IMR-90 (cell line): ENCODE measurements at places on chromosomes 2 and 18.

- H3K27me3 ChIP-seq: no peaks in the 10 kb centered on the region
- H3K27ac ChIP-seq: peak overlapping the region; percentile 98
- DNase-seq: peak; percentile 78
- no peaks in the 10 kb centered on the region for H3K36me3 ChIP-seq
- H3K4me1 ChIP-seq: peaks cover 38% of the 10 kb centered on the region
Observed at GRCh38 chr2:120737340-120738101, 1.9 kb downstream of the GLI2 start.

DNA sequence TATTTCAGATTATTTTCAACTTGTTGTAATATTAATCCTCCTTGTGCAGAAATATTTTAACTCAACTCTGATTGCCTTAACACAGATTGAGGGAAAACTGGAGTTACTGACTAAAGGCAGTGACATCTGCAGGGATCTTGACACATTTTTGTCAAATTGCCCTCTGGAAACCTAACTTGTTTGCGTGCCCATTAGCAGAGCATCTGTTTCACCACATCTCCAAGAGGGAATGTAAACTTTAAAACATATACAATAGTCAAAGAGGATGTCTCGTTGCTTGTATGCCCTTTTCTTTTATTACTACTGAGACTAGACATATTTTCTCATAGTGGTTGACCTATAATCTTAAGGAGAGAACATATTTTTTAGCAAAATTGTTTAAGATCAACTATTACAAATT, 14.2 kb downstream of the INPP1 start:
- H3K27me3 ChIP-seq: no peaks in the 10 kb centered on the region
- peak; percentile 53 for DNase-seq
- no peak overlapping the region for H3K4me3 ChIP-seq
- H3K27ac ChIP-seq: no peak overlapping the region
- peaks cover 14% of the 10 kb centered on the region for H3K4me1 ChIP-seq
- no peaks in the 10 kb centered on the region for H3K36me3 ChIP-seq

- no peaks in the 10 kb centered on the region for H3K36me3 ChIP-seq
- H3K27me3 ChIP-seq: peaks cover 1% of the 10 kb centered on the region
- DNase-seq: no peak
- no peak overlapping the region for H3K27ac ChIP-seq
Observed at GRCh38 chr18:63287691-63288220, 31.8 kb downstream of the BCL2 start.

DNA sequence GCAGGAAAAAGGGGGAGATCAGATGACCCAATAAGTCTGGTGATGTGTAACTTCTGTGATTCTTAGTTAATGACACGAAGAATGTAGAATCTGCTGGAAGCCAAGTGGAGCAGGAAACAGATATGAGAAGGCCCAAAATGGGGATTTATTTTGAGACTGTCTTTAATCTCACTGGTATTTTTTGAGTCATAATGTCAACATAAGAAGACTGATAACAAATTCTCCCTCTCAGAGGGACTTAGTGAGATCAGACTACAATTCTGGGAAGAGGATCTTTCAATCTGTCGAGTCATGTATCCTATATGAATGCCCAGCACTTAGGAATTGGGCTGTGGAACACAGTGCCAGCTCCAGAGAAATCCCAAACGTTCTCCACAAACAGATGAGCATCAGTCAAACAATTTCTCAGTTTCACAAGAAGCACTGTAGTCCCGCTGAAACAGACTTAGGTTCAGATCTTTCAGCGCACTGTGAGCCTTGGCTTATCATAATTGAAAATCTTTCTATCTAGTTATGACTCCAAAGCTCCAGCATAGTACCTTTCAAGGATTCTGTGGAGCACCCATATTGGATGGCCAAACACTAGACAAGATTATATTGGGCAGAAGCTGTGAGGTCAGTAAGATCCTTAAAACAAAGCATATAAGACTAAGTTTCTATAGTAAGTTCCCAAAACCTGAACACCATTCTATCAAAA, 738.2 kb downstream of the LRP1B start:
- H3K4me3 ChIP-seq: no peak overlapping the region
- H3K4me1 ChIP-seq: no peaks in the 10 kb centered on the region; the same call in 1 of the 2 replicates
- peak overlapping the region; percentile 72 for H3K27ac ChIP-seq
- no peaks in the 10 kb centered on the region for H3K27me3 ChIP-seq
- DNase-seq: peak; percentile 88

DNA sequence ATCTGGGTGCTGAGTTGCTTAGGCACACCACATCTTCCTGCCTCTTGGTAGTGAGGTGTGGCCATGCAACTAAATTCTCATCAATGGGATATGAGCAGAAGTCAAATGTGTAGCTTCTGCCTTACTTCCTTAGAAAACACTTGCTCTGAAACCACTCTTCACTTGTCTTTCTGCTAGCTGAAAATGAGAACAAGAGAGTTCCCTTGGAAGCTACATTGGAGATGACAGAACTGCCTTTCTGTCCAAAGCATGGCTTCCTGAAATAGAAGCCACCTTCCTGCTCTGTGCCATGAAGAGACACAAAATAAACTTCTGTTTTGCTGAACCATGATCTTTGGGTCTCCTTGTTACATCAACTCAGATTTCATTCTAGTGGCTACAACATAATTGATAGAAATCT, 659.9 kb downstream of the IRS1 start:
- peaks cover 9% of the 10 kb centered on the region for H3K4me1 ChIP-seq
- H3K36me3 ChIP-seq: no peaks in the 10 kb centered on the region
- no peak overlapping the region for H3K4me3 ChIP-seq
- H3K27ac ChIP-seq: no peak overlapping the region
- no peaks in the 10 kb centered on the region for H3K27me3 ChIP-seq

DNA sequence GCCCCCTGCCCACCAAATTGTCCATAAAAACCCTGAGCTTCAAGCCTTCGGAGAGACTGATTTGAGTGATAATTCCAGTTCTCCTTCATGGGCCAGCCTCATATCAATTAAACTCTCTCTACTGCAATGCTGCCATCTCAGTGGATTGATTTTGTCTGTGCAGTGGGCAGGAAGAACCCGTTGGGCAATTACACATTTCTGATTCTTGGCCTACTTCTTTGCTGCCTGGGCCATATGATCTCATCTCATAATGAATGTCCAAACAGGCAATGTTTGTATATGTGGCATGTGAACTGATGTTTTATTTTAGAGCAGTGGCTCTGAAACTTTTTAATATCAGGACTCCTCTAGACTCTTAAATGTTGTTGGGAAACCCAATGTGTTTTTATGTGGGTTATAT, 101.2 kb upstream of the SLC38A11 start:
- H3K4me1 ChIP-seq: no peaks in the 10 kb centered on the region
- no peak for DNase-seq
- H3K4me3 ChIP-seq: no peak overlapping the region
- H3K27ac ChIP-seq: no peak overlapping the region

GRCh38 chr2:144510294-144510991, 9.5 kb downstream of the ZEB2 start:
- H3K27me3 ChIP-seq: no peaks in the 10 kb centered on the region
- peak; percentile 89 for DNase-seq
- H3K4me3 ChIP-seq: peak overlapping the region; percentile 9; the same call in 1 of the 2 replicates
- peaks cover 32% of the 10 kb centered on the region for H3K4me1 ChIP-seq
- no peaks in the 10 kb centered on the region; the same call in 1 of the 2 replicates for H3K36me3 ChIP-seq

GRCh38 chr2:192119536-192119935, 75.2 kb downstream of the TMEFF2 start:
- DNase-seq: no peak
- no peaks in the 10 kb centered on the region for H3K36me3 ChIP-seq
- no peaks in the 10 kb centered on the region for H3K27me3 ChIP-seq
- H3K4me3 ChIP-seq: no peak overlapping the region
- no peaks in the 10 kb centered on the region for H3K4me1 ChIP-seq

DNA sequence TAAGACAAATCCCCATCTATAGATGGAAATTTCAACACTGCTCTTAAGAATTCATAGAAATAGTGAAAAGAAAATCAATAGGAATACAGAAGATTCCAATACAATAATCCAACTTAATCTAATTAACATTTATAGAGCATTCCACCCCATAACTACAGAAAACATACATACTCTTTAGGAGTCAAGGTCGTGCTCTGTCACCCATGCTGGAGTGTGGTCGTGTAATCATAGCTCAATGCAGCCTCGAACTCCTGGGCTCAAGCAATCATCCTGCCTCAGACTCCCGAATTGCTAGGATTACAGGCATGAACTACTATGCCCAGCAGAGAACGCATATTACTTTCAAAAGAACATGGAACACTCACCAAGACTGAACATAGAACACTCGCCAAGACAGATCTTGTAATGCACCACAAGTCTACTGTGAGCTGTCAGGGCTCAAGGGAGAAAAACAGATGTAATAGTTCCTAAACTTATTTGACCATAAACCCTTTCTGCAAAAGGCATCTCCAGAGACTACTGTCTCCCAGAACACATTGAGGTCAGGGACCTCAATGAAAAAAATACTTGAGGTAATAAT, 14.1 kb downstream of the MEMO1 start:
- H3K4me1 ChIP-seq: no peaks in the 10 kb centered on the region
- no peaks in the 10 kb centered on the region for H3K36me3 ChIP-seq
- H3K27me3 ChIP-seq: no peaks in the 10 kb centered on the region
- H3K27ac ChIP-seq: no peak overlapping the region

DNA sequence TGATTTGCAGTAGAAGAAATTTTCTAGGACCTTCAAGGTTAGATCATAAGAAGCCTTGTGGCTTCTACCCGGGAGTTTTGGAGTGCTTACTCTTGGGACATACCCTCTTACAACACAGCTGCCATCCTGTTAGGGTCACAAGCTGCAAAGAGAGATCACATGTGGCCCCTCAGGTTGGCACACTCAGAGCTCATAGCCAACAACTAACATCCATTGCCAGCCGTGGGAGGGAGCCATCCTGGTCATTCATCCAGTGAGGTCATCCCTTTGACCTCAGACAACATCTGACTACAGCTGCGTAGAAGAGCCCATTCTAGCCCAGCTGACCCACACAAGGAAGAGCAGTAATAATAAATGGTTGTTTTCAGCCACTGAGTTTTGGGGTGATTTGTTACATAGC, 76.9 kb upstream of the NABP1 start:
- H3K27me3 ChIP-seq: no peaks in the 10 kb centered on the region
- no peak overlapping the region for H3K4me3 ChIP-seq
- DNase-seq: no peak
- no peak overlapping the region for H3K27ac ChIP-seq

DNA sequence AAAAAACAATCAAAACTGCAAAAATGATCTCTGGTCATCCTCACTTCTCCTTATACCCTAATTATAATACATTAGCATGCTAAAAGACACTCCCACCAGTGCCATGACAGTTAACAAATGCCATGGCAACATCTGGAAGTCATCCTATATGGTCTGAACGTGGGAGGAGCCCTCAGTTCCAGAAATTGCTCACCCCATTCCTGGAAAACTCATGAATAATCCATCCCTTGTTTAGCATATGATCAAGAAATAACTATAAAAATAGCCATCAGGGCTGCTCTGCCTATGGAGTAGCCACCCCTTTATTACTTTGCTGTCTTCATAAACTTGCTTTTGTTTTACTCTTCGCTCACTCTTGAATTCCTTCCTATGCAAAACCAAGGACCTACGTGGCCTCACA, 5.7 kb upstream of the C2orf80 start:
- no peaks in the 10 kb centered on the region for H3K36me3 ChIP-seq
- no peak overlapping the region for H3K27ac ChIP-seq
- DNase-seq: no peak
- no peaks in the 10 kb centered on the region for H3K4me1 ChIP-seq
- no peak overlapping the region for H3K4me3 ChIP-seq
- H3K27me3 ChIP-seq: peaks cover 2% of the 10 kb centered on the region; the same call in 1 of the 2 replicates

- no peak overlapping the region for H3K27ac ChIP-seq
- no peaks in the 10 kb centered on the region for H3K4me1 ChIP-seq
- H3K27me3 ChIP-seq: no peaks in the 10 kb centered on the region
Observed at GRCh38 chr2:83565626-83566025, 893.5 kb downstream of the SUCLG1 start.

GRCh38 chr2:76870011-76870410, 652.2 kb downstream of the LRRTM4 start:
- H3K27ac ChIP-seq: no peak overlapping the region
- H3K27me3 ChIP-seq: no peaks in the 10 kb centered on the region
- DNase-seq: no peak
- no peaks in the 10 kb centered on the region for H3K36me3 ChIP-seq
- no peaks in the 10 kb centered on the region for H3K4me1 ChIP-seq

GRCh38 chr2:76197842-76198448, 487.2 kb upstream of the GCFC2 start:
- no peaks in the 10 kb centered on the region for H3K4me1 ChIP-seq
- H3K27ac ChIP-seq: no peak overlapping the region
- H3K4me3 ChIP-seq: no peak overlapping the region

- no peak for DNase-seq
- no peaks in the 10 kb centered on the region for H3K4me1 ChIP-seq
- no peak overlapping the region for H3K27ac ChIP-seq
Observed at GRCh38 chr2:125983364-125983763, 672.6 kb upstream of the GYPC start.

DNA sequence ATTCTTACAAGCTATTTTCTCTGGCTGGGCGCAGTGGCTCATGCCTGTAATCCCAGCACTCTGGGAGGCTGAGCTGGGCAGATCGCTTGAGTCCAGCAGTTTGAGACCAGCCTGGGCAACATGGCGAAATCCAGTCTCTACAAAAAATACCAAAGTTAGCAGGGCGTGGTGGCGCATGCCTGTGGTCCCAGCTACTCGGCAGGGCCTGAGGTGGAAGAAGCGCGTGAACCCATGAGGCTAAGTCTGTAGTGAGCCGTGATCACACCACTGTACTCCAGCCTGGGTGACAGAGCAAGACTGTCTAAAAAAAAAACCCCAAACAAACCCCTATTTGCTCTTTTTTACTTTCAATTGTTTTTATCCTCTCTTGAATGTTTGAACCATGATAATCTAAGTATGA, 37.0 kb downstream of the PPP4R1 start:
- H3K27me3 ChIP-seq: no peaks in the 10 kb centered on the region
- no peak overlapping the region for H3K4me3 ChIP-seq
- H3K36me3 ChIP-seq: peaks cover 18% of the 10 kb centered on the region
- peaks cover 4% of the 10 kb centered on the region; the same call in 1 of the 2 replicates for H3K4me1 ChIP-seq
- H3K27ac ChIP-seq: no peak overlapping the region
- DNase-seq: no peak

DNA sequence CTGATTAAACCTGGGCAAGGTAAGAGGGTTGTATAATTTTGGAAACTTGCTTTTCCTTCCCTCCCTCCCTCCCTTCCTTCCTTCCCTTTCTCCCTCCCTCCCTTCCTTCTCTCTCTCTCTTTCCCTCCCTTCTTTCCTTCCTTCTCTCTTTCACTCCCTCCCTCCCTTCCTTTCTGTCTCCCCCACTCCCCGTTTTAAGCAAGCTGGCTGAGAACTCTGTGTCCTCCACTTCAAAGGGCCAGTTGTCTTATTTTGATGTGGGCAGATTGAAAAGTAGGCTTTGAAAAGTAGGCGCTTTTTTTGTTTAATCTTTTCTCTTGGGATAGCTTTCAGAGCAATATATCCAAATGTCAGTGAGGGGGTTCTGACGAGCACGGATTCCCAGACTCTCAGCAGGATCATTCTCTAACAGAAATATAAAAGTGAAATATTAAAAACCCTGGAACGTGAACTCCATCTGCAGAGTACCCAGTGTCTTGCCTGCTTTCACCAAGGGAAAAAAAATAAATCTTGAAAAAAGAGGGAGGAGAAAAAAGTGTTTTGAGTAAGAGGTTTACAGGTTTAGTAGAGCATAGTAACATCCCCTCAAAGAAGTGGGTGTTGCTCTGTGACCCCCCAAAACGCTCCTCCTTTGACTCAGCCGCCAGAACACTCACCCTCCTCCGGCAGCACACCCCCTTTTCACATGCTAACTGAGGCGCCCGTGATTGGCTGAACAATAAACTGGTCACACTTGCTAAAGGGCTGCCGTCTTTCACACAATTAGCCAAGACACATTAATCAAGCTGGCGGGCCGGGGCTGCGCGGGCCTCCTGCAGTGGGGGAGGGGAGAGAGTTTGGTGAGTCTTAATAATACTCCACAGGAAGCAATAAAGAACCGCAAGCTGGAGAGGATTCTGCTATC, 52.2 kb downstream of the CDK15 start:
- no peak overlapping the region for H3K4me3 ChIP-seq
- no peaks in the 10 kb centered on the region for H3K36me3 ChIP-seq
- no peaks in the 10 kb centered on the region for H3K27me3 ChIP-seq
- peak overlapping the region; percentile 85 for H3K27ac ChIP-seq
